ENCODE measurements at places on chromosomes 11 and 22.

DNA sequence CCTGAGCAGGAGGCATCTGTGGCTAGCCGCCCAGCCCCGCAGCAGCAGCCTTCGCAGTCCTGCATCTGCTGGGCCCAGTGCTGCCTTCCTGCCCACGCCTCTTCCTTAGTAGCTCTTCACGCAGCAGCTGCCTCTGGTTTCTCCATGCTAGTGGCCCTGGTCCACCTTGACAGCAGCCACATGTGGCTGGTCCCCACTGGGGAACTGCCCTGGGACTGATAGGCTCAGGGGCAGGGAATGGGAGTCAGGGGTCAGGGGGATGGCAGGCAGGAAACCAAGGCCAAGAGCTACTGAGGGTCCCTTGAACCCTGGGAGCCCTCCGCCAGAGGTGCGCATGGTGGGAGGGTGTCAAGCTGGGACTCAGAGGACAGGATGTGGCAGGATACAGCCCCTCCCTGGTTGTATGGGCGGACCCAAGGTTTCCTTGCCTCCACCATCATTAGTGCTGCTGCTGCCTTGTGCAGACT, 99.4 kb upstream of the PITPNB start:
- DNase-seq, result no peak

- DNase-seq, result no peak
These were observed 18.1 kb upstream of the CSTF3 start for GRCh38 chr11:33179348-33179803.

GRCh38 chr22:48301421-48301820, 1526.3 kb downstream of the BRD1 start:
- DNase-seq, result no peak

GRCh38 chr11:88807349-88807748, 258.4 kb downstream of the GRM5 start:
- DNase-seq, result no peak

All from right kidney (tissue), 9 donors.